Mucosa of descending colon (tissue), 3 donors: ENCODE measurements at places on chromosomes 16 and 17. TPM values are rescaled to one million over a fixed set of nuclear protein-coding genes. Genes with fewer than 3 reads are reported as not detected.
A peak's percentile ranks its signal among the peaks of the same experiment; 100 is the strongest.

GRCh38 chr16:46762583-46762982, 14.4 kb upstream of the MYLK3 start:
- no peak for DNase-seq

DNA sequence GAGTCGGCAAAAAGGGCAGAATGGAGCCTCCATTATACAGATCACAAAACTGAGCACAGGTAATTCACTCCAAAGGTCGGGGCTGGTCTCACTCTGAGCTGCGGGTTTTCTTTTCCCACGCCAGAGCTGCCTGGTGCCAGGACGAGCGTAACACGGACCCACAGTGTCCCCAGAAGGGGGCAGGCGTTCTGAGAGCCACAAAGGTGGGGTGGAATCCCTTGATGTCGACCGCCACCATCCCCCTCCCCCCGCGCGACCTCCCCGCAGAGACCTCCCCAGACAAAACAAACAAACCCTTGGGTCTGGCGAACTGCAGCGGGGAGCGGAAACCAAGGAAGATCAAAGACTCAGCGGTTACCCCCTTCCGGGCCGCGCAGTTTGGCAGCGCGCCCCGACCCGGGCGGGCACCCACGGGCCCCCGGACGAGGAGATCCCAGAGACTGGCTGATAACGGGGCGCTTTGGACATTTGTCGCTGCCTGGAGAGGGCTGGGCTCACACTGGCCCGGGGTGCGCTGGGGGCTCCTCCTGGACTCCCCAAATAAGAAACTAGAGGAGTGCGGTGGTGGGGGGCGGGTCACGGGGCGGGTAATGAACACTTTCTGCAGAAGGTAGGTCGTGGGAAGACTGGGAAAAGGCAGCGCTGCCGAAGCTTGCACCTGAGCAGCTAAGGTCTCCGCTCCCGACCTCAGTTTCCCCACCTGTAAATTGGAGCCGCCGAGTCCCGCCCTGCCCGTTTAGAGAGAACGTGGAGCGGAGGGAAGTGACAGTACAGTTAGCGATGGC, 664 bp upstream of the NKD1 start:
- DNase-seq, result peak; percentile 77

DNA sequence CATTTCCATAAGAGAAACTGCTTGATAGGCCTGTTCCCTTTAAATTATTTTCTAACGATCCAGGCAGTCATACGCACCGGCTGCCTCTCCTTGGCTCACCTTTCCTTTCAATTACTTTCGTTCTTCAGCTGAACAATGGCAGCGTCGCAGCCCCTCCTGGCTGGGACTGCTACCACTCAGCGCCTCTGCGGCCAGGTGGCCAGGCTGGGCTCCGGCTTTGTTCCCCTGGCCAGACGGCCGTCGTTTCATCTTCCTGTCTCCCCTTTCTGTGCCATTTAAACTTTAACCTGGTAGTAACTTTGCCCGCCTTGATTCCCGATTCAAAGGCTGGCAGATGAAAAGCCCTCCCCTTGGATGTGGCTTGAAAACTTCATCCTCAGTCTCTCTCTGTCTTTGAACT, 79.0 kb downstream of the C16orf78 start:
- DNase-seq, result no peak

The RND2 gene
- total RNA-seq, result 0.09 TPM

DNA sequence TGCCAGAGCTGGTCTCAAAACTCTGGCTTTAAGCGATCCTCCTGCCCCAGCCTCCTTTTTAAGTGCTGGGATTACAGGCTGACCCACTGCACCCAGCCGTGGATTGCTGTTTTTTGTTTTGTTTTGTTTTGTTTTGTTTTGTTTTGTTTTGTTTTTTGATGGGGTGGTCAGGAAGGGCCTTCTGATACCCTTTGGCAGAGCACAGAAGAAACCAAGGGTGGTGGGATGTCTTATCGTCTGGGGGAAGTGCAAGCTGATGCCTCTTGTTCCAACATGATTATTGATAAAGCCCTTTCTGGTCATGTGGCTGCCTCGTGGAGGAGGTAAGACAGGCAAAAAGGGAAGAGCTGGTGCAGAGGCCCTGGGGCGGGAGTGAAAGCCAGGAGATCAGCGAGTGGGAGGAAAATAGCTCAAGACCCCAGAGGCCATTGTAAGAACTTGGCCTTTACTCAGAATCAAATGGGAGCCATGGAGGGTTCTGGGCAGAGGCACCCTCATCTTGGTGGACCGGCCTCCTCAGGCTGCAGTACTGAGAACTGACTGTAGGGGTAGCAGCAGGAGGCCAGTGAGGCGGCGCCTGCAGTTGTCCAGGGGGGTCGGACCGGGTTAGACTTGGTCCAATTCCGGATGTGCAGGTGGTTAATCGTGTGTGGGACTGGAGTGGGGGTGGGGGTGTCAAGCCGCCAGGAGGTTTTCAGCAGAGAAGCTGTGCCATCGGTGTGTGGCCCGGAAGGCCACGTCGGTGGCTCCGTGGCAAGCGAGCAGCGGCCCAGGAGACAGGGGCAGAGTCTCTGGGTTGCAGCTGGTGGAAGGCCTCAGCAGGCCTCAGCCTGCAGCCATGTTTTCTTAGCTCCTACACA, 84.4 kb upstream of the GSE1 start:
- DNase-seq, result no peak

DNA sequence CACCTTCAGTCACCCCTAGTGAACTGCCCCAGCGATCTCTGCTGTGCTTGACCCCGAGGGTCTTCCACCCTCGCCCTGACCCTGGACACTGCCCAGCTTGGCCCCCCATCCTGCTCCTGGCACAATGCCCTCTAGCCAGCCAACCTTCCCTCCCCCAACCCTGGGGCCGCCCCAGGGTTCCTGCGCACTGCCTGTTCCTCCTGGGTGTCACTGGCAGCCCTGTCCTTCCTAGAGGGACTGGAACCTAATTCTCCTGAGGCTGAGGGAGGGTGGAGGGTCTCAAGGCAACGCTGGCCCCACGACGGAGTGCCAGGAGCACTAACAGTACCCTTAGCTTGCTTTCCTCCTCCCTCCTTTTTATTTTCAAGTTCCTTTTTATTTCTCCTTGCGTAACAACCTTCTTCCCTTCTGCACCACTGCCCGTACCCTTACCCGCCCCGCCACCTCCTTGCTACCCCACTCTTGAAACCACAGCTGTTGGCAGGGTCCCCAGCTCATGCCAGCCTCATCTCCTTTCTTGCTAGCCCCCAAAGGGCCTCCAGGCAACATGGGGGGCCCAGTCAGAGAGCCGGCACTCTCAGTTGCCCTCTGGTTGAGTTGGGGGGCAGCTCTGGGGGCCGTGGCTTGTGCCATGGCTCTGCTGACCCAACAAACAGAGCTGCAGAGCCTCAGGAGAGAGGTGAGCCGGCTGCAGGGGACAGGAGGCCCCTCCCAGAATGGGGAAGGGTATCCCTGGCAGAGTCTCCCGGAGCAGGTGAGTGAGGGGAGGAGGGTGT, at the start of gene TNFSF13:
Gene TNFSF13 (plus strand): TSS at position 207 of the 776 bp plus-strand sequence. CDS start 290 bp downstream, at position 497.
- DNase-seq, result peak; percentile 77

DNA sequence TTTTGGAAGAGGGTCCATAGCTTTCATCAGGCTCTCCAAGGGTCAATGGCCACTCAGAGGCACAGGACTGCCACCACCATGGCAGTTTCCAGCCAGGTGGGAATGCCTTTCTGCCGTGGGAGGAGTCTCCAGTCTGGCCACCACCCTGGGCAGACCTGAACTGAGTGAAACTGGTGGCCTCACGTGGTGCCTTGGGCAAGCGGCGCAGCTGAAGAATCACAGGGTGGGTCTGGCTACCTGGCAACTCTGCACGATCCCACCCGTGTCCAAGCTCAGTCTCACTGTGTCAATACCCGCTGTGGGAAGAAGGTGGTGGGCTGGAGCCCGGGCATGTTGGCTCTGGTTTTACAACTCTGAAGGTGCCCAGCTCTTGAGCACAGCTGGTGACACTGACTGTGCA, 31.8 kb downstream of the VAC14 start:
- DNase-seq, result no peak

The C1QTNF1 gene
- 16.9 TPM for total RNA-seq

GRCh38 chr17:66564992-66565465, 262.6 kb downstream of the PRKCA start:
- DNase-seq, result no peak

The HOXB4 gene
- 14.6 TPM for total RNA-seq

DNA sequence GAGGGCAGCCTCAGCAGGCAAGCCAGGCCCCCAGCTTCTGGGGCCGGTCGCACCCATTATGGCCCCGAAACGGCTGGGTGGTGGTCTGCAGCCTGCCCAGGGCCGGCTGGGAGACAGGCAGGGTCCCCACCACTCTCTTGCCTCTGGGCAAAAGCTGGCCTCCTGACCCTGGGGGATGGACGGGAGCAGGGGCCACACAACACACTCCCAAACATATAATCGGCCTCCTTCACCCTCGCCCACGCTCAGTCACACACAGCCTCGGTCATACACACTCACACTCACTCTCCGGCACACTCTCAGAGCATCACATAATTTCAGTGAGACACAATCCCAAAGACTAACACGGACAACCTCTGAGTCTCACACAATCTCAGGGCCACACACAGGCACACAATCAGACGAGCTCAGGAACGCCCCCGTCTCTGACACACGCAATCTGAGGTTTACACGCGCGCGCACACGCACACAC, 589 bp downstream of the PEMT start:
- no peak for DNase-seq

DNA sequence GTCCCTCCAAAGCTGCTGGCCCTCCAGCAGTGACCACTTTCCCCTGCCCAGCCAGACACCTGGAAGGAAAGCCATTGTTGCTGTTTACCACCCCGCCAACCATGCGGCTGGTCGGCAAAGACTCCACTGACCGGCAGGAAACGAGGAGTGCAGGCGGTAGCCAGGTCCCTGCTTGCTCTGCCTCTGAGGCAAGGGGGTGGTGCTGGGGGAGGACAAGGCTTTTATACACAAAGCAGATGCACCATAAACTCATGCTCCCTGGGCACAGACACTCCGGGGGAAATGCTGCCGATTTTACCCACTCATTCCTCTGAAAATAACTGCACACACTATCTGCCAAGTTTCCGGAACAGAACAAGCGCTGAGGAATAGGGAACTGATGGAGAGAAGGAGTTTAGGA, 62.8 kb upstream of the GRIN2A start:
- DNase-seq, result no peak

GRCh38 chr17:63395075-63395805, 50.9 kb downstream of the CYB561 start:
- DNase-seq, result no peak

The GAS2L2 gene
- not detected for total RNA-seq

DNA sequence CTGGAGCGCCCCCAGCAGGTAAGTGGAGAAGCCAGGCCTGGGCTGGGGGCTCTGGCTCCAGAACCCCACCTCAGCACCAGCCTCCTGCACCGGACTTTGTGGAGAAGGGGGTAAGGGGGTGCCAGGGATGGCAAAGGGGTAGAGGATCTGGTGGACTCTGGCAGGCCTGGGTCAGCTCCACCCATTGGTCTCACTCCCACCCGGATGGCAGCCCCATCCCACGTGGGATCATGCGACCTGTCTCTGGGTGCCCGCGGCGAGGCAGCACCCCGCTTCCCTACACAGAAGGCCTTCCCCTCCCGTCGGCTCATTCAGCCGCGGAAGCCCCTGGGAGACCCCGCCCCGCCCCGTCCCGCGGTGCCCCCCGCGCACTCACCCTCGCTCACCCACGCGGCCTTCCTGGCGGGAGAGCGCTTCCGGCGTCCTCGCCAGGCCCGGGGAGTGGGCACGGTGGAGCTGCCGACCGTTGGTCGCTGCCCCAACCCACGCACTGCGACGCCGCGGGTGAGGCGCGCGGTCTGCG, 498 bp upstream of the PLEKHG4 start:
- no peak for DNase-seq

The PTX4 gene
- total RNA-seq, result not detected

- no peak for DNase-seq
These were observed 131.2 kb downstream of the HS3ST3B1 start for GRCh38 chr17:14432079-14432478.

The MPP2 gene
- 0.55 TPM for total RNA-seq

DNA sequence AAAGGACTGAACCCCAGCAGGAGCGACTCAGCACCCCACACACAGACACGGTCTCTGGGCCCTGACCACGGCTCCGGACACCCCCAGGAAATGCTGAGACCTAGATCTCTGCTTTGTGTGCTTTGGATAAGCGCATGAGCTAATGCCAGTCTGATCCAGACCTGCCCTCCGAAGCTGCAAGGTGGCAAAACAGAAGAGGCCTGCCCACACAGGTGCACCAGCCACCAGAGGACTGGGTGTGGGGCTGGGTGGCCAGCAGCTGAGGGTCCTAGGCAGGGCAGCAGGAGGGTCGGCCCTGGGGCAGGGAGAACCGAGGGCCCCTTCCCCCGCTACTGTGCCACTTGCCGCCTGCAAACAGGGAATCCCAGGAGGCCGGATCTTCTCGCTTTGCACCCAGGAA, 30.7 kb upstream of the EIF1 start:
- no peak for DNase-seq

GRCh38 chr17:79790805-79791734, 5.8 kb downstream of the CBX8 start:
- DNase-seq, result peak; percentile 28

The ASPA gene
- total RNA-seq, result 3.5 TPM

DNA sequence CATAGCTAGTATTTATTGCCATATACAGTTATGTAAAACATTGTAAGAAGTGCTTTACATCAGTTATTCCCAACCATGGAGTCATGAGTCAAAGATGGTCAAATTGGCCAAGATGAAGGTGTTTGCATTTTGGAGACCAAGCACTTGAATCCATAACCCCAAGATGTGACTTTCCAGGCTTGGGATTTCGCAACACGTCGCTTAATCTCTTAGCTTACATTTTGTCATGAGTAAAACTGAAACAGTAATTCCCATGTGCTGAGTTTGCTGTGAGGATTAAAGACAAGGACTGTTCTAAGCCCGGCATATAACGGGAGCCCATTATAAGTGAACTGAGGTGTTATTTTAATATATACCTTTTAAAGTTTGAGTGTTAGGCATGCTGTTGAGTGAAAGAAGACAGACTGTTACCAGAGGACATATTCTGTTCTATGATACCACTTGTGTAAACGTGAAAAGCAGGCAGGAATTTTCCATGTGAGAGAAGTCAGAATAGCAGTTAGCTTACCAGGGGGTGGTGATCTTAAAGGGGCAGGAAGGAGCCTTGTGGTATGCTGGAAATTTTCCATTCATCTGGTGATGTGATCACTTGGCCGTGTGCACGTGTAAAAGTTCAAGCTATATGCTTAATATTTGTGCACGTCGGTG, 484.9 kb downstream of the WWOX start:
- no peak for DNase-seq

The CACNG1 gene
- total RNA-seq, result not detected

GRCh38 chr17:22435231-22435974, 743.1 kb downstream of the KCNJ18 start:
- no peak for DNase-seq

GRCh38 chr16:3054965-3055733, 8.8 kb downstream of the MMP25 start:
- DNase-seq, result no peak

- DNase-seq, result no peak
These were observed 26.3 kb upstream of the CCL2 start for GRCh38 chr17:34228781-34229180.

The KRTAP1-1 gene
- total RNA-seq, result not detected
